GM23248 (cell line): ENCODE measurements at places on chromosomes 7 and 10. TPM values are rescaled to one million over a fixed set of nuclear protein-coding genes. Genes with fewer than 3 reads are reported as not detected.

SH2B2 gene
- polyA plus RNA-seq: 0.80 and 1.1 TPM in 2 replicates

C10orf53 gene
- polyA plus RNA-seq: not detected in 2 replicates

NUTM2B gene
- not detected in 2 replicates for polyA plus RNA-seq

CPVL gene
- not detected in 2 replicates for polyA plus RNA-seq

EPO gene
- polyA plus RNA-seq: not detected in 2 replicates

KCNH2 gene
- polyA plus RNA-seq: not detected in 2 replicates

IRF5 gene
- 0.14 and 0.16 TPM in 2 replicates for polyA plus RNA-seq

DNA sequence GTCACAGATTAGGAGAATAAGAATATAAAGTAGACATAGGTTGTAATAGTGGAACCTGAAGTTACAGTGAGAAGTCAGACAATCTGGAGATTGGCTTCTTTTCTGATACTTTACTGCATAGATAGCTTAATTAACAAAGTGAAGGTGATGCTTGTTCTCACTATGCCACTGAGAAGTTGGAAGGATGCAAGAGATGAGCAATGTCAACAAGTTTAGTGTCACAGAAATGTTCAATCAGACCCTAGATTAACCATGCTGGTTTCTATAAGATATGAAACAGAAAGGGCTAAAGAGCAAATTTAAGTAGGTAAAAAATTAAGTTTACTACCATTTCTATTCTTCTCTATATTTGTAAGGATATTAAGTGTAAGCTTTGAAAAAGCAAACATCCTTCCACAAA, 838.6 kb upstream of the SORCS1 start:
- no peak for DNase-seq

GRCh38 chr10:126476246-126476645, 88.0 kb upstream of the ADAM12 start:
- DNase-seq: no peak

GRCh38 chr10:42755028-42755451, 27.6 kb upstream of the BMS1 start:
- DNase-seq: no peak

GRCh38 chr7:133703547-133703946, 423.6 kb upstream of the LRGUK start:
- DNase-seq: peak; percentile 89

DNA sequence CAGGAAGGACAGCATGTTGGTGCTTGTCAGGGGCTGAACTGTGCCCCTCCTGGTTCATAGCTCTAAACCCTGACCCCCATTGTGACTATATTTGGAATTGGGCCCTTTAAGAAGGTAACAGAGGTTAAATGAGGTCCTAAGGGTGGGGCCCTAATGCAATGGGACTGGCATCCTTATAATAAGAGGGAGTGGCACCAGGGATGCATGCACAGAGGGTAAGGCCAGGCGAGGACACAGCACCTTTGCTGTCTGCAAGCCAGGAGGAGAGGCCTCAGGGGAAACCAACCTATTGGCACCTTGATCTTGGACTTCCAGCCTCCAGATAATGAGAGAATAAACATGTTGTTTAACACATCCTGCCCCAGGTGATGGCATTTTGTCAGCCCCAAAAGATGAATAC, 61.3 kb upstream of the EBF3 start:
- no peak for DNase-seq

- DNase-seq: no peak
Observed at GRCh38 chr7:90409667-90410066, 6.4 kb downstream of the CLDN12 start.

GRCh38 chr7:149586646-149587645, 89.3 kb upstream of the ZNF746 start:
- no peak for DNase-seq

DNA sequence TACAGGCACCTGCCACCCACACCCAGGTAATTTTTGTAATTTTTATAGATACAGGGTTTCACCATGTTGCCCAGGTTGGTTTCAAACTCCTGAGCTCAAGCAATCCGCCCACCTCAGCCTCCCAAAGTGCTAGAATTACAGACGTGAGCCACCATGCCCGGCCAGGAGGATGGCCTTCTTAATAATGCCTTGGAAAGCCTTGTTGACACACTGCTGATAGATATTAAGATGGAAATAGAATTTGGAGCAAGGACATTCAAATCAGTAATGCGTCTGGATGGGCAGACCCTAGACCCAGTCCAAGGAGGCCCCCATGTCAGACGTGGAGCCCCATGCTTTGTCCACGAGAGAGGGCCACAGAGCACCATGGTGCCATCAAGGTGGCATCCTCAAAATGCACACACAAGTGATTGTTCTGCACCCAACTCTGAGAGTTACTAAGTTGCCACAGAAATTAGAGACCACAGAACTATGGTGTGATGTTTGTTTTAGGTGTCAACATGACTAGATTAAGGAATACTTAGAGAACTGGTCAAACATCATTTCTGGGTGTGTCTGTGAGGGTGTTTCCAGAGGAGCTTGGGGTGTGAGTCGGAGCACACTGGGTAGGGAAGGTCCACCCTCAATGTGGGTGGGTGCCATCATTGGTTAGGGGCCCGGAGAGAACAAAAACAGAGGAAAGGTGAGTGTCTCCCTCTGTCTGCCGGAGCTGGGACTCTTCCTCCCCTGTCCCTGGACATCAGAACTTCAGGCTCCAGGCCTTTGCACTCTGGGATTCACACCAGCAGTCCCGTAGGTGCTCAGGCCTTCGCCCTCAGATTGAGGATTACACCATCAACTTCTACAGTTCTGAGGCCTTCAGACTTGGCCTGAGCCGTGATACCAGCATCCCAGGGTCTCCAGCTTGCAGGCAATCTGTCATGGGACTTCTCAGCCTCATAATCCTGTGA, 34.5 kb downstream of the EBF3 start:
- DNase-seq: peak; percentile 11

- no peak for DNase-seq
Observed at GRCh38 chr10:78011065-78011464, 18.2 kb downstream of the POLR3A start.

DNA sequence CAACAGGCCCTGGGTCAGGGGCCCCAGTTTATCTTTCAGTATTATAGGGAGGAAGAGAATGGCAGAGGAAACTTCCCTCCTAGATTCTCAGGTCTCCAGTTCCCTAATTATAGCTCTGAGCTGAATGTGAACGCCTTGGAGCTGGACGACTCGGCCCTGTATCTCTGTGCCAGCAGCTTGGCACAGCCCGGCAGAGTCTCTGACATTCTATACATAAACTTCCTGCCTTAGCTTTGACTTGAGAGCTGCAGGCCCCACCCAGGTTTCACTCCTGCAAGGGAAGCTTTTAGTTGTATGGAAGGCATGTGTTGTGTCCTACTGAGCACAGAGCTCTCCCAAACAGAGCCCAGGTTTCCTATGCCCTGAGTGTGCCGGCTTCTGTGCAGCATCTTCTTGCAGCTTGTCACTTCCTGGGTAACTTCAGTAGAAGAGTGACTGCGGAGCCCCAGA, 205.6 kb upstream of the PRSS58 start:
- DNase-seq: peak; percentile 23

- peak; percentile 98 for DNase-seq
Observed at GRCh38 chr10:68153473-68154210, 44.4 kb downstream of the MYPN start.

DNA sequence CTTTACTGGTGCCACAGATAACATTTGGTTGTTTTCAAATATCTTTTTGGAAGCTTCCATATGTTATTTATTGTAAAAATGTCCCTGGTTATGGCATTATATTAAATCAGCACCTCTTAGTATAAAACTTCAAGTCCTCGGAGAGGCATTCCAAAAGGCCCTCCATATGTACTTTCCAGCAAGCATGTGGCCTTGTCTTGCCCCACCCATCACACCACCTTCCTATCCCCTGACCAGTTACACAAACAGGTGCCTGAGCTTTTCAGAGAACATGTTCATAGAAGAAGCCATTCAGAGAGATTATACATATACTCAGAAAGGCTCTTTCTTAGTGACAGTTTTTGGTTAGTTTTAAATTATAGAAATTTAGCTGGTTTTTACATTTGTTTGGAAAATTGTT, 92.4 kb upstream of the PRKG1 start:
- no peak for DNase-seq

- DNase-seq: no peak
Observed at GRCh38 chr10:78712147-78712546, 356.6 kb upstream of the ZMIZ1 start.
